ENCODE measurements at places on chromosomes 2 and 18.

GRCh38 chr2:175884697-175885393 lies 117.2 kb downstream of the LNPK start:
- no peak for DNase-seq

DNA sequence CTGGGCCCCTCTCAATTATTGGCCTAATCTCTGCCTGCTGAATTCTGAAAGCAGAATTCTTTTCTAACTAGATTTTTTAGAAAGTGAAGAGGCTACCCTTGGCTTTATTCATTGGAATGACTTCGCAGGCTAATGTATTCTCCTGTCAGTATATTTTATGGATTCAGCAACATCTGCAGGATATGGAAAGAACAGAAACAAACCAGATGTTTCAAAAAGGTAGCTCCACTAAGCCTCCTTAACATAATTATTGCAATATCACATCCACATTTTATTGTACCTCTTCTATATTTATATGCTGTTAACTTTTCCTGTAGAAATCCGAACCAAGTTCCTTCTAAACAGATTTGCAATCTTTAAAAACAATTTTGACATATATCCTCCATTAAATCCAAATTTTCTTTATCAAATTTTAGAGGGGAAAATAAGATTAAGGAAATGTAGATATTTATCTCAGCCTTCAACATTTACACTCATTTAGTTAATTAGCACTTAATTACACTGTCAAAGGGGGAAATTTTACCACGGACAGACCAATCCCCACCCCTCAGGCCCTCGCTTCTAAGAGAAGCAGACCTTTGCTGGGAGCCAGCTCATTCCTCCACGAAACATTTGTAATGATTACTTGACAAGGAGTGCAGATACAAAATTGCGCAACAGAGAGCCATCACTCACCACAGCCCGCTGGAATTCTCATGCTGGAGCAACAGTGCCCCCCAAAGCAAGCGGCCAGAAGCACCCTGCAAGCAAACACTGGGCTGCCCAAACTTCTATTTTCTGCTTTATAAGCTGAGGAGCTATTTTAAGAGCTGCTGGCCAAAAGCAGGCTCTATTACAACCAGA lies 253.4 kb downstream of the ETAA1 start:
- no peak for DNase-seq

DNA sequence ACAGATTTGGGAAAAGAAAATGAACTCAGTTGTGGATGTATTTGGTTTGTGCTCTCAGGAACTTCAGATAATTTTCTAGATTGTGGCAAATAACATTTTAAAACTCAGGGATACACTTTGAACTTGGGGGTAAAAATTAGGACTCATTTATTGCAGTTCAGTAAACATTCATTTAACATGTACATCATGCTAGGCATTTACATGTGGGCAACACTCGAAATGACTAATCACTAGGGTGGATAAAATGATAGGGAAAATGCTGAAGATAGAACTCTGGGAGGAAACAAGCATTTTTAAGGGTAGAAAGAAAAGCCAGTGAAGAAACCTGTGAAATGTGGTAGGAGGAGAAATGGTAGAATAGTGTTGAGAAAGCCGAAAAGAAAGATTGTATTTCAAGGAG lies 7.8 kb downstream of the FAM117B start:
- DNase-seq: no peak

GRCh38 chr2:47651296-47651695 lies 131.6 kb upstream of the MSH6 start:
- DNase-seq: no peak

DNA sequence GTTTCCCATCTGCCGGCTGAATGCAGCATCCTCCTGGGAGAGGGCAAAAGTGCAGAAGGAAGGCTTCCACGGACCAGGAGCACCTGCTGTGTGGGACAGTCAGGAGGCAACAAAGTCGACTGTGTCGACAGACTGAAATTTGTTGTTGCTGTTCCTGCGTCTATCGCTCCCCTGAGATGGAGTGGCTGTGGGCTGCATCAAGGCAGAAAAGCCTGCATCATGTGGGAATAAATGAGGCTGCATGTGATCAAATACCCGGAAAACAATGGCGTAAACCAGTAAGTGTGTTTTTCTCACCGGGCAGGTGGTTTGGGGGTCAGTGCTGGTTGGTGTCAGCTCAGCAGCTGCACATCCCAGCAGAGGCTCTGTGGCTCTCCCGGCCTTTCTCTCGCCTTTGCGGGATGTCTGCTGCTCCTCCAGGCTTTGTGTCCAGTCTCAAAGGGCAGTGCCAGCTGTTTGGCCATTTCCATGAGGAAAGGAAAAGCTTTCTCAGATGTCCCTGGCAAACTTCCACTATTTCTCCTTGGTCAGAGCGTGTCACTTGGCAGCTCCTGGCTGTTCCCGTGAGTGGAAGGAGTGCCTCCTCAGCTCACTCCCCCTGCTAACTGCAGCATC lies 262.4 kb downstream of the NDUFA10 start:
- no peak for DNase-seq

DNA sequence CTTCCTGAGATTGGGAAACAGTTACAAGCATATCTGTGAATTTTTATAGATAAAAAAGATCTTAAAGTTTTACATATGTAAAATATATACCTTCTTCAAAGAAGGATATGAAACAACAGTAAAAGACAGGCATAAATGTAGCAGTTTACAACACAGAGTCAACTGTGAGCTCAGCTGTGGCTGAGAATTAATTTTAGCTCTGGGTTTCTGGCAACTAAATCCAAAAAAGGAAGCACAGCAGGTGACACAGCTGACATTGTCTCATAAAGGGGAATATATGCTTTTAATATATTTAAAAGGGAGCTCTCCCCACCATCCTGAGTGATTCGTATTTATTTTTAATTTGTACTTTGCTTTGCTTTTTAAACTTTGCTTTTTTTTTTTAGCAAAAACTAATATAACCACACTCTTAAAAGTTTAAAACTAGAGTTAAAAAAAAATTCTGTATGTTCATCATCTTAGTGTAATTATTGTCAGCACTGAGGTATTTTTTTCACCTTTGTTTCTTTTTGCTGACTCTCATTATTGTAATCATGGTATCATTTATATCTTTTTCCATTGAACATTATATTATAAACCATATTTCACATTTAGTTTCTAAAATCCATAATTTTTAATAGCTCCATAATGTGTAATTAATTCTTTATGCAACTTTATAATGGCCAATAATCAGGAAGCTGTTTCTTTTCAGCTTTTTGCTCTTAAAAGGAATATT lies 6.7 kb downstream of the TUBB6 start:
- no peak for DNase-seq

GRCh38 chr2:241762321-241762932 lies 14.2 kb upstream of the GAL3ST2 start:
- DNase-seq: no peak

DNA sequence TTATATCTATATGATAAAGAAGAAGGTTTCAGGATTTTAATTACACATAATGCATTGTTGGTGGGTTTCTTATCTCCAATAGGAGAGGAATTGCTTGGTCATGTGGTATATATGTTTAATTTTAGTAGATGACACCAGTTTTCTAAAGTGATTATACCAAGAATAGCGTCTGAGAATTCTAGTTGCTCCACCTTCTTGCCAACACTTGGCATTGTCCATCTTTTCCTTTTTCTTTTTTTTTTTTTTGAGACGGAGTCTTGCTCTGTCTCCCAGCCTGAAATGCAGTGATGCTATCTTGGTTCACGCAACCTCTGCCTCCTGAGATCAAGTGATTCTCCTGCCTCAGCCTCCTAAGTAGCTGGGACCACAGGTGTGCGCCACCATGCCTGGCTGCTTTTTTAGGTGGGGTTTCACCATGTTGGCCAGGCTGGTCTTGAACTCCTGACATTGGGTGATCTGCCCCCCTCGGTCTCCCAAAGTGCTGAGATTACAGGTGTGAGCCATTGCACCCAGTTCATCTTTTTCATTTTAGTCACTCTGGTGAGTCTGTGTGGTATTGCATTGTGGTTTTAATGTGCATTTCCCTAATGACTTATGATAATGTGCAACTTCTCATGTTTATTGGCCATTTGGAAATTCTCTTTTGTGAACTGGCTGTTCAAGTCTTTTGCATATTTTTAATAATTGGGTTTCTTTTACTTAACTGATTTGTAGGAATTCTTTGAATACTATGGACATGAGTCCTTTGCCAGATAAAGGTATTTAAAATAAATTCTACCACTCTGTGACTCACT lies 37.3 kb upstream of the ZNF512 start:
- DNase-seq: no peak

DNA sequence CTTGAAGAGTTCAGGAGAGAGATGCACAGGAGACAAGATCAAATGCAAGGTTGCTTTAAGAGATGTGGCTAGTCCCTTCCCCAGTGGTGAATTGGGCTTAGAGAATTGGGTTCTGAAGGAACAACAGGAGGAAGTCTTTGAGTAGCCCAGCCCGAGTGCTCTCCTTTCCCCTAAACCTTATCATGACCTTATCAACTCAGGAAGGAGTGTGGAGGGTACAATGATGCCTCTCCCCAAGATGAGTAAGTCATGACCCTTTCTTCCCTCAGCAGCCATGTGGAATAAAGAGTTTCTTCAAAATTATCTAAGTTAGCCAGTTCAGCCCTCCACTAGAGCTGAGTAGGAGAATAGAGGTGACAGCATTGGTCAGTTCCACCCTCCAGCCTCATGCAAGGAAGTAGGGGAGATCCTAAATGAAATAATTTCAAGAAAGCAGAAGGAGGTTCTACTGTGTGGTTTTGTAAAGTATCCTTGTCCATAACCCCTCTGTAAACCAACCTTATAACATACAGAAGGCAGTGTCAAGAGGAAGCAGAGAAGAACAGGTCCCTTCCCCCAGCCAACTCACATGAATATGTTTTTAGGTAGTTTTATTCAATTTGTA lies 88.4 kb downstream of the ARHGAP15 start:
- no peak for DNase-seq

DNA sequence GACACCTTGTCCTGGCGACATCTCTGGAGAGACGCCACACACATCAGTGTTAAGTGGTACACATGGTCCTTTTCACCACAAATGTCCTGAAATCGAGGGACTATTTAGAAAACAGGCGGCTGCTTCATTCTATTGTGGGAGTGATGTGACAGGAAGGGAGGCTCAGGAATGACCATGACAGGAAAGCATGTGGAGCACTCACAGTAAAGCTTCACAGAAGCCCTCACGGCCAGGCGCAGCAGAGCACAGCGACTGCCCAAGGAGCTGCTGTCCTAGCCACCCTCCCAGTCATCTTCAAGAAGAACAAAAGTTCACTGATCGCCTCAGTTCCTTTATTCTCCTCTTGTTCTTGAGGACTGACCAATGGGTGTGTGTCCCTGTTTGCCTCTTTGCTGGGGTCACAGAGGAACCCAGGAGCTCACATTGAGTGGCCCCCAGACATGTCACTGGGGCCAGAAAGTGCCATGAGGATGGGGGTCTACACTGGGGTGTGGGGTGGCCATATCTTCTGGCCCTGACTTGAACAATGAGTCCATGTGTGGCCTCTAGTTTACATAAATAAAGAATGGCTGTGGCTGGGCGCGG lies 84.6 kb upstream of the RANBP2 start:
- DNase-seq: no peak

- no peak for DNase-seq
These were observed 6.2 kb downstream of the ARMC9 start for GRCh38 chr2:231204581-231204980.

DNA sequence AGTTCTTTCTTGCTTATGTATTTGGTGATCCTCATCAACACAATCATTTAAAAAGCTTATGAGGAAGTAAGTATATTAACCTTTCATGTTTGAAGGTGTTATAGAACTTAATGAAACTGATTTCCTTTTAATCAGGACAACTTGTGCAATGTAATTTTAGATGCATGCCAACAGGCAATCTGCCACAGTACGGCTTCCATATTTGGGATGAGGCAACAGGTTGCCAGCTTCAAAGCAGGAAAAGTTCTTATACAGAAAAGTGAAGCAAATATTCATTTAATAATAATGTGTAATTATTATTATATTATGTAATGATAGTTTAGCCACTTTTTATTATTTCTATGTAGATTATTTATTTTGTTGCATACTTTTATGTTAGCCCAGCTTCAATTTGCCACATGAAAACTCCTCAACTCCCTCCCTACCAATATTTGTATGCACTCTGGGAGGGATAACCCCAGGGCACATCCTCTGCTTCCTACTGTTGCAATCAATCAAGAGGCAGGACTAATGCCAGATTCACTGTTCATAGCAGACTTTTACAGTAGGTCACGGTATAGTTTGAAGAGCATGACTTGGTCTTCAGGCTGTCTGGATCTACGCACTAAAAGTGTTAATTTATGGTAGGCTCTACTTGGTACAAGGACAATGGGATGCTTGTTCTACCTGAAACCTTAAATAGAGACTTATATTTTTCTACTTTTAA lies 277.2 kb downstream of the AGPS start:
- DNase-seq: no peak

GRCh38 chr18:49866680-49867079 lies 53.3 kb upstream of the ACAA2 start:
- no peak for DNase-seq
